Stimulated activated CD8-positive, alpha-beta memory T cell treated with anti-CD3 and anti-CD28 coated beads, Interleukin-15, amount 100 ng/mL, for 1 hour (primary cell): ENCODE measurements at places on chromosomes 6 and 20.

GRCh38 chr6:170130201-170130621 is 160.7 kb downstream of the DLL1 start:
- DNase-seq, result no peak

DNA sequence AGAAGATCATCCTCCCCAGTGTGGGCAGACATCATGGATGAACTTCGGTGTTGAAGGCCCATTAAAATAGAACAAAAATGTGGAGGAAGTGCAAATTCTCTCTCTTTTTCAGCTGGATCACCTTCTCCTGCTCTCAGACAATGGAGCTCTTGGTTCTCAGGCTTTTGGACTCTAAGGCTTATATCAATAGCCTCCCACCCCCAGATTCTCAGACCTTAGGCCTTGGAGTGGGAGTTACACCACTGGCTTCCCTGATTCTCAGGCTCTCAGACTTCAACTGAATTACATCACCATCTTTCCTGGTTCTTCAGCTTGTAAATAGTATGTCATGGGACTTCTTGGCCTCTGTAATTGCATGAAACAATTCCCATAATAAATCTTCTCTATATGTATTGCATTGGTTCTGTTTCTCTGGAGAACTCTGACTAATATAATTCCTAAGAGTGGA is 36.6 kb downstream of the NSFL1C start:
- no peak for DNase-seq

DNA sequence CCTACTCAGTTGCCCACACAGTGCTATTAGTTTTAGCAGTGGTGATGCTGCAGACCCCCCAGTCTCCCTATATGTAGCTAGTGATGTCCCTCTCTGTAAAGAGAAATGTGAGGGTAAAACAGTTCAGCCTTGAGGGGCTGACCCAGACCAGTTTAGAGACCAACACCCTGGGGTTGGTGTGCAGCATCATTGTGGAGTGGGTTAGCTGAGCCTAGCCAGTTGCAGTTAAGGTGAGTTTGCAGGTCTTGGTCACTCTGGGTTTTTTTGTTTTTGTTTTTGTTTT is 401 bp upstream of the B3GALT4 start:
- DNase-seq, result no peak

DNA sequence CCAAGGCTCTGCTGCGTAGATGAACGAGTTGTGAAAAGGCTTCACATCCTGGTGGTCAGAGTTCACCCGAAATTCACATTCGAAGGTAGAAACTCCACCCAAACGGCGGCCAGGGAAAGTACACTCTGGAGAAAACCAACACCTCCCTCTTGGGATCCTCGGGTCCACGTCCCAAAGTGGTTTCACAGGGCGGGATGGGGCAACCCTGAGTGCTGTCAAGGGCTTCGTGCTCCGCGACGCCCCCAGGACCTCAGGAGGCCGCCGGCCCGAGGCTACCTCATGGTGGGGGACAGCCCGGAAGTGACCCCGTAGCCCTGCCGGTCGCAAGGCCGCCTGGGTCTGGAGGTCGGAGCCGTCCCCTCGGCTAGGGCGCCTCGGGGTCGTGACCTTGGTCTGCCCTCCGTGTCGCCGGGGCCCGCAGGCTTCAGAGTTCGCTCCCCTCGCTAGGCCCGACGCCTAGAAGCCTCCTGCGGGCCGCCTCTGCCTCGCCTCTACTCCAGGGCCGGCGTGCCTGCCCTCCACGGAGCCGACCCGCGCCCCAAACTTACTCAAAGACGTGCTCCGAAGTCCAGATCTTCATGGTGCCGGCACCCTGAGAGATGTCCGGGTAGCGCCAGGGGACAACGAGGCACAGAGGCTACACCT is at the start of gene PRELID3B:
TSS of gene PRELID3B (minus strand) at position 636 of the 645 bp plus-strand sequence. CDS start at position 580, 56 bp downstream.
- DNase-seq, result no peak

- no peak for DNase-seq
Measured at GRCh38 chr6:56241124-56241802, 6.1 kb downstream of the COL21A1 start.

GRCh38 chr6:143806282-143807102 is 36.6 kb upstream of the LTV1 start:
- peak; percentile 2 for DNase-seq

DNA sequence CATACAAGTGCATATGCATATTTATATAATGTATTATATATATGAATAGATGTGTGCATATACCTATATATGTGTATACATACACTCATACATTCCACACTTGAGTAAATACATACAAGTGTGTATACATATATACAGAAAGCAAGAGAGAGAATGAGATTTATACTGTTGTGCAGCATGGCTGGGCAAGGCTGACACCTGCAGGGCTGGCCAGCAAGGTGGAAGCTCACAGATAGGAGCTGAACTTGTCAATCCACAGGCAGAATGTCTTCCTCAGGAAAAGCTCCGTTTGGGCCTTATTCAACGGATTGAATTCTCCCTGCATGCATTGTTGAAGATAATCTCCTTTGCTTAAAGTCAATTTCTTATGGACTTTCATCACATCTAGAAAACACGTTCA is 256.7 kb downstream of the ZNF217 start:
- DNase-seq, result no peak

DNA sequence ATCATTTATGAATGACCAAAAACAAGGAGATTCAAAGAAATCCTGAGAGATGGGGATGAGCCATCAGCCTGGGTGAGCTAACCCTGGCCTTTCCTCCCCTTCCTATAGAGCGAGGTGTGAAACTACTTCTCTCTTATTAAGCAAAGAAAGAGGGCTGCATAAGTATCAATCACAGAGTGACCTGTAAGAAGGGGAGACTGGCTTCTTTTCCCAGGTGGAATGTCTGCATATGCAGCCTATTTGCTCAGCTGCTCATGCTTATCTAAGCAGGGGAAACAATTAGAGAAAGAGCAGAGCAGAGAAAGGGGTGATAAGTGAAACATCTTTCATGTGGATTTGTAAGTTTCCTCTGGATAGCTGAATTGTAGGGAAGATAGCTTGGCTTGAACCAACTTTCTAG is 160.0 kb downstream of the PKHD1 start:
- DNase-seq, result no peak

GRCh38 chr6:53770780-53771249 is 24.0 kb upstream of the LRRC1 start:
- no peak for DNase-seq

DNA sequence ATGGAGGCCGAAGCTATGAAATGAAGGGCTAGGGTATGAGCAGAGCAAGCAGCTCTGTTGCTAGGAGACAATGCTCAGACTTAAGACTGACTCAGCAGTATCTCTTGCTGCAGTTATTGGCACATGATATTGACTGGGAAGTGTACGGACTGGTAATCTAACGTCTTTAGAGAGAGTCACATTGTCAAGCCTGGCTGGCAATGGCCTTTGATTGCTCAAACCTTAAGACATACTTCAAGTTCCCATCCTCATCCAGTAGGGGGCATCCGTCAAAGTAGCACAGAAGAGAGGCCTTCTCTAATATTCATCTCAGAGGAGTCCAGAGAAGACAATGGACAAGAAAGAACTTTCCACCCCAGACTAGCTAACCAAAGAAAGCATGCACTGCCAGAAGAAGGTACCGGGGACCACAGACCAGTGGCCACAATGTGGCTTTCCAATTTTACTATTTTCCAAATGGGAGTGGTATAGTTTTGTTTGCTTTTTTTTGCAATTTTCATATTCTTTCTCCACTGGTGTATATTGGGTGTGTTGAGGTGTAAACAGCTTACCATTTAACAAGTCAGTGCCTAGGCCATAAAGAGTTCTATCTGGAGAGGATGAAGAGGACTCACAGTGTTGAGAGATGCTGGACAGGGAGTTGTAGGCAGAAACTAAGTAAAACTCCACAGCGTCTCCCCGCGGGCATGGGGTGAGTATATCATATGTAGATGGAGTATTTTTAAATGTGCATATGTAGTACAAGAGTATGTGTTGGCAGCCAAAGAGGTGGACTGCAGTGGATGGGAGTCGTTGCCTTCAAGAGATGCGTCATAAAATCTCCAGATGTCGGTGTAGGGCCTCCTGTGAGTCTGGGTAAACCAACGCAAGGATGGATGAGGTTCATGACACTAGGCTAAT is 36.7 kb downstream of the LRFN2 start:
- no peak for DNase-seq

- DNase-seq, result no peak
Measured at GRCh38 chr6:13550656-13551055, 23.7 kb upstream of the SIRT5 start.

DNA sequence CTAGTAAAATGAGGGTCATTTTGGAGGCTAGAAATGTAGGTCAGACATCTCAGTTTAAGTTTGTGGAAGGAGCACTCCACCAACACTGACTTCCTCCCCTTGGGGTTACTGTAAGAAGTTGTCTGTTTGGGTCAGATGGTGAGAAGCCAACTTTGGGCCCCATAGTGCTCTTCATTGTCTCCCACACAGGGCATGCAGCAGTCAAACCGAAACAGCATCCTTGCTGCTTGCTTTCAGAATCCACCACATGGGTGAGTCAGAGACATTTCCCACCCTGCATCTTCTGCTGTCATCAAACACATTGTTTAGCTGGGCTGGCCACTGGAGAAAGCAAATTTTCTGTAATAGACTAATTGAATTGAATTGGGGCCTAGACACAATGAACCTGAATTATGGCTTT is 16.8 kb downstream of the IL17F start:
- no peak for DNase-seq

DNA sequence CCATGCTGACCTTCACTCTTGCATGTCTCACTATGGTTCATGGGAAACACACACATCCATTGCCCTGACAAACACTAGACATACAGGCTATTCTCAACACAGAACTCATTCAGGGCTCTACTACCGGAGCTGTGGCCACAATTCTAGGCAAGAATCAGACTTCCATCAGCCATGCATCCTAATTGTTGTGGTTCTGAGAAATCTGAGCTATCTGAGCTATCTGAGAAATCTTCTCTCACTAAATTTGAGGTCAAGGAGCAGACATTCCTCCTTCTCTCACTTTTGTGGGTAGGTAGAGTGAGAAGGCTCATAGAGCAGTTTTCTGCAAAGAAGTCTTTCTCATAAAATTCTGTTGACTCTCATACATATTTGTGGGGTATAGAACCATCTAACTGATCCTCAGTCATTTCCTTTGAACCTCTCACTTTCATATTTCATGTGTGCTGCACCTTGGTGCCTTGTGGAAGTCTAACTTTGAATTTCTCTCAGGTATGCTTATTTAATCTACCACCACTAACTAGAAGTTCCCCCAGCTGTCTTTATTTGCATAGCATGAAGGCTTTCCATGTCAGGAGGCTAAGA is 43.6 kb downstream of the ADGRF1 start:
- no peak for DNase-seq

GRCh38 chr20:19435821-19436220 is 223.4 kb downstream of the SLC24A3 start:
- no peak for DNase-seq

DNA sequence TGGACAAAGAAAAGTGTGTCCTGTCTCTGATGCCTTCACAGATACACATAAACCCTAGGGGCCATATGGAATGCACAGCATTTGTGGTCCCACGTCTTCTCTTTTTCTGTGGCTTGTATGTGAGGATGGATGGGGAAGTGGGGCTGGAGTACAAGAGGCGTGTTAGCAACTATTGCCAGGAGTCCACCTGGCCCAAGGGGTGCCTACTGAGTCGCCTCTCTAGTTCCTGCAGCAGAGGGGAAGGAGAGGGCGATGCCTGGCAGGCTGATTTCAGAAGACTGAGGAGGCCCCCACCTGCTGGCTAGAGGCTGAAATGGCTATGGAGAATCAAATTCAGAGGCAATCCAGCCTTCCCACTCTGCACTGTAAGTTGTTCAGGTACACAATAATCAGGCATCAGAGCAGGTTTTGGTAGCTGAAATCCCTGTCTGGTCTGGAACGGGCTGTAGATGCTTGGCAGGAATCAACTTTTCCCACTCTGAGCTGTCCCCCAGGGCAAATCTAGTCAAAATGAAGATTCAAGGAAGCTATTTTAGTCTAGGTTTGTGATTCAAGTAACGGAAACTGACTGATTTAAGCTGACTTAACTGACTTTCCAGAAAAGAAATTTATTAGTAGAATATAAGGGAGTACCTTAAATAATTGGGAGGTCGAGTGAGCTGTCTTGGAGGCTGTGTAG is 14.9 kb upstream of the PPARD start:
- peak; percentile 66 for DNase-seq

DNA sequence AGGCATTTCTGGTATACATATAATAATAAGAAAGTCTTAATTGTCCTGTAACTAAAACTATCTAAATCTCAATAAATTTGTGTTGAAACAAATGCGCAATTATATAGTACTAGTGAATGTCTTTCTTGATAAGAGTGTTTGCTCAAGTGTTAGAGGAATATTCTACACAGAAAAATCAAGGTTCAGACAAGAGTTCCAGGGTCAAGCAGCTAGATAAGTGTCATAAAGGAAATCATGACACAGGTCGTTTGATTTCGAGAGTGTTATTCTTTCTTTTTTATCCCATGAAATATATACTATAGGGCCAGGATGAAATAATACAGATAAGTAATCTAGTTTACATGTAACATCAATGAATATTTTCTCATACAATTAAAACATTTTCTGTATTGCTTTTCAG is 366.1 kb downstream of the UTRN start:
- DNase-seq, result no peak

- peak; percentile 31 for DNase-seq
Measured at GRCh38 chr20:31603822-31604566, 1.1 kb upstream of the ID1 start.

DNA sequence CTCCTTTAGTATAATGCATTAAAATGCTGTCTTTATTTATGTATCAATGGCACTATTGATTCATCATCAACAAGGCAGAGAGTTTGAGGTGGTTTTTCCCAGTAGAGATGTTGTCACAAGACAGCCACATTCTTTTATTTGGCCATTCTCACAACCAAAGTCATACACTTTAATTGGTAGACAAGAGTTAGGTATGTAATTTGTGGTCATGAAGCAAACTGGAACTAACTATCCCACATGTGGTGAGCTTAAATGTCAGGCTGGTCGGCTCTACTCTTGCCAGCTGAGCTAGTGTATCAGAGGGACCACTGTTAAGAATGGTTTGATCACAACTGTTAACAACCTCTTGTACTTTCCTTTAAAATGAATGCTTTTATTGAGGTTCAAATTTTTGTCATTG is 714.6 kb downstream of the CD109 start:
- no peak for DNase-seq
